ENCODE measurements at places on chromosomes 16 and 17.

- DNase-seq: no peak
These were observed 26.2 kb downstream of the TNFRSF13B start for GRCh38 chr17:16945663-16946218.

GRCh38 chr16:4382795-4383357 is 11.2 kb downstream of the VASN start:
- DNase-seq: no peak

DNA sequence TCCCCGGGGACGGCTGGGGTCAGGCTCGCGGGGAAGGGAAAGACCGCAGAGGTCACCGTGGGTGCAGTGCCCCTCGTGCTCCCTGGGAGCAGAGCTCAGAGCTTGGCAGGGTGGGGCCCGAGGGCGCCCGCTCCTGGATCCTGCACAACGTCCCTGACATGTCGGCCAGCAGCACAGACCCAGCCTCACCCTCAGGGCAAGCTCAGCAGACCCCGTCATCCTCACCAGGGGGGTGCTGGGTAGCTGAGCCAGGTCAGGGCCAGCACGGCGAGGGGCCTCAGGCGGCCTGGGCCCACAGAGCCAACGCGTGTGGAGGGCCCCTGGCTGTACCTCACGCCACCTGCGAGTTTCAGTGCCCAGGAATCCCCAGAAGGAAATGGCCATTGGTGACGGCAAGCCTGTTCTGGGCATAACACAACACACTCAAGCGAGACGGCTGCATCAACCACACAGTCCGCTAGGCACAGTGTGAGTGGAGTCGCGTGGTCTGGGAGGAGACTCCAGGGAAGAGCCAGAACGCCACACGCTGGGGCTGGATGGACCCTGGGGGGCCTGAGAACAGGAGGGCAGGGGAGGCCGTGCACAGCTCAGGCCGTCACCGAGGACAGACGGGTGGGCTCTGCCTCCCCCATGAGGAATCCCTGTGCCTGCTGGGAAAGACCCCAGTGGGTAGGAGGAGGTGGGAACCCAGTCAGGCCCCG is 60.3 kb downstream of the ZNF778 start:
- DNase-seq: no peak

GRCh38 chr16:842061-842476 is 41.5 kb upstream of the GNG13 start:
- DNase-seq: no peak

DNA sequence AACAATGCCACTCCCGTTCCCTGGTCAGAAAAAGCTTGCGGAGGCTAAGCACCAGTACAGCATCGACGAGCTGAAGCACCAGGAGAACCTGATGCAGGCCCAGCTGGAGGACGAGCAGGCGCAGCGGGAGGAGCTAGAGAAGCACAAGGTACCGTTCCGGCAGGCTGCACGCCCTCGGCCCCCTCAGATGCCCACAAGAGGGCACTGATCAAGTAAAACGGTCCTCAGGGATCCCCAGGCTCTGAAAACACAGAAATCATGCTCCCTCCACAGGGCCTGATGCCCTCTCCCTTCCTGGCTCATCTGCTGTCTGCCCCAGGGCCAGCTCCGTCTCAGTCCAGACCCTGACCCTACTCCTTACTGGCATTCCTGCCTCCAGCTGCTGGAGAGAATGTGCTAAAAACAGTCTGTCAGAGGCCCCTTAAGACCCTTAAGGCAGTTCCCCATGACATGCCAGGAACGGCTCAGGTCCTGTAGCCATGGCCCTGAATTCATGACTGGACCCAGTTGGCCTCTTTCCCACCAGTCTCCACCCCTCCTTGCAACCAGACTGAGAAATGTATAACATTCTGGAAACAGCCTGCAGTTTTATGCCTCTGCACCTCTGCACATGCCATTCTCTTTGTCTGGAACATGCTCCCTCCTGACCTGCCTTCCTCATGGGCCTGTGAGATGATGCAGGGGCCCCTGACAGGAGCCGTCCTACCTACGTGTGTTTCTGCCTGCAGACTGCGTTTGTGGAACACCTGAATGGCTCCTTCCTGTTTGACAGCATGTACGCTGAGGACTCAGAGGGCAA is 21.8 kb downstream of the DRC3 start:
- no peak for DNase-seq

GRCh38 chr17:6498356-6498755 is 54.1 kb downstream of the PIMREG start:
- no peak for DNase-seq

GRCh38 chr17:48671697-48672171 is 45.6 kb upstream of the HOXB9 start:
- no peak for DNase-seq

- no peak for DNase-seq
These were observed 385.4 kb upstream of the RBFOX1 start for GRCh38 chr16:6947291-6947690.

DNA sequence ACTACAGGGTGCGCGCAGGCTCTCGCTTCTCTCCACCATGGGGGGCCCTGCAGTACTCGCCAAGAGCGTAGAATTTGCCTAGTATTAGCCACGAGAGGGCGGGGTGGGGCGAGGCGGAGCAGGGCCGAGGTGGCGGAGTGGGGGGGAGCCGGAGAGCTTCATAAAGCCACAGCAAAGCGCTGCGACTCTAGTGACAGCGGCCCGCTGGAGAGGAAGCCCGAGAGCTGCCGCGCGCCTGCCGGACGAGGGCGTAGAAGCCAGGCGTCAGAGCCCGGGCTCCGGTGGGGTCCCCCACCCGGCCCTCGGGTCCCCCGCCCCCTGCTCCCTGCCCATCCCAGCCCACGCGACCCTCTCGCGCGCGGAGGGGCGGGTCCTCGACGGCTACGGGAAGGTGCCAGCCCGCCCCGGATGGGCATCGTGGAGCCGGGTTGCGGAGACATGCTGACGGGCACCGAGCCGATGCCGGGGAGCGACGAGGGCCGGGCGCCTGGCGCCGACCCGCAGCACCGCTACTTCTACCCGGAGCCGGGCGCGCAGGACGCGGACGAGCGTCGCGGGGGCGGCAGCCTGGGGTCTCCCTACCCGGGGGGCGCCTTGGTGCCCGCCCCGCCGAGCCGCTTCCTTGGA is at the start of gene TBX21:
Gene TBX21, plus strand, starts transcription at position 190 of the 627 bp plus-strand sequence. Its CDS starts 219 bp downstream, at position 409.
- peak; percentile 48 for DNase-seq

- no peak for DNase-seq
These were observed 223.5 kb downstream of the CYB561 start for GRCh38 chr17:63222655-63223054.

GRCh38 chr17:5665164-5665563 is 80.9 kb upstream of the NLRP1 start:
- DNase-seq: no peak

- no peak for DNase-seq
These were observed 8.3 kb upstream of the SPNS3 start for GRCh38 chr17:4425398-4425797.

GRCh38 chr16:85595812-85596502 is 17.2 kb upstream of the GSE1 start:
- no peak for DNase-seq

DNA sequence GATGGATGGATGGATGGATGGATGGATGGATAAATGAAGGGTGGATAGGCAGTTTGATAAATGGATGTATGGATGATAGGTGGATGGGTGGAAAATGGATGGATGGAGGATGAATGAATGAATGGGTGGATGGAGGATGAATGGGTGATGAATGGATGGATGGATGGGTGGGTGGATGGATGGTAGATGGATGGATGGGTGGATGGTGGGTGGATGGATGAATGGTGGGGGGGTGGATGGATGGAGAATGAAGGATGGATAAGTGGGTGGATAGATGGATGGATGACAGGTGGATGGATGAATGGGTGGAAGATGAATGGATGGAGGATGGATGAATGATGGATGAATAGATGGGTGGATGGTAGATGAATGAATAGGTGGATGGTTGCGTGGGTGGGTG is 70.1 kb upstream of the BCO1 start:
- no peak for DNase-seq

- DNase-seq: no peak
These were observed 100.0 kb downstream of the FTO start for GRCh38 chr16:53803998-53804397.

DNA sequence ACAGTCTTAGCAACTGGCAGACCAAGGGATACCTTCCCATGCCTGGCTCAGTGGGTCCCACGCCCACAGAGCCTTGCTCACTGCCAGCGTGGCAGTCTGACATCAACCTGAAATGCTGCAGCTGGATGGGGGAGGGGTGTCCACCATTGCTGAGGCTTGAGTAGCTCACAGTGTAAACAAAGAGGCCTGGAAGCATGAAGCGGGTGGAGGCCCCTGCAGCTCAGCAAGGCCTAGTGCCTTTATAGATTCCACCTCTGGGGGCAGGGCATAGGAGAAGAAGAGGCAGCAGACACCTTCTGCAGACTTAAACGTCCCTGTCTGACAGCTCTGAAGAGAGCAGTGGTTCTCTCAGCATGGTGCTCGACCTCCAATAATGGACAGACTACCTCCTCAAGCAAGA is 263.2 kb downstream of the KIF2B start:
- no peak for DNase-seq

DNA sequence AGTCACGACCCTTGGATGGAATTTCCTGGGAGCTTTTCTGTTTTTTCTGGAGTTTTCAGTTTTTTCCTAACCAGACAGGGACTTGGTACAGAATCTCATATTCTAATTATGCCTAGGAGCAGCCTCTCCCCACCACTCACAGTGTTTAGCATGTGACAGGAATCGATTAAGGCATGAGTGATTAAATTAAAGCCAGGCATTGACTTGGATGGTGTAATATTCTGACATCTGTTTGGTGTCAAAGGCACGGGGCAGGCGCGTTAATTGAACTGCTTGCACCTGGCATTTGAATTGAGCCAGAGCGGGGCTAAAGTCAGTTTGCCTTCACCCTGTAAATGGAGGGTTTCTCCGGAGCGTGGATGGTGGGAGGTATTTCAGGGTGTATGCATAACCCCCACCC is 11.9 kb downstream of the MAPT start:
- DNase-seq: no peak

DNA sequence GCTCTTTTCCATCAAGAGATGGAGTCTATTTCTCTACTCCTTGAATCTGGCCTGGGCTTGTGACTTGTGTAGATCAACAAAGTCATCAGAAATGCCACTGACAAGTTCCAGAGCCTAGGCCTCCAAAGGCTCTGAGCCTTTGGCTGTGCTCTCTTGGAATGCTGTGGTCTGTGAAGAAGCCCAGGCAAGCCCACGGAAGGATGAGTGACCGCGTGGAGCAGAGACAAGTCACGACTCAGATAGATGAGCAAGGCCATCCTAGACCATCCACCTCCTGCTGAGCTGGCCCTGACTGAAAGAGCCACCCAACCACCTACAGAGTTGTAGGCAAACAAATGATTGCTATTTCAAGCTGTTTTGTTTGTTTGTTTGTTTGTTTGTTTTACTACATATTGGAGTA is 11.6 kb upstream of the ICAM2 start:
- DNase-seq: no peak

DNA sequence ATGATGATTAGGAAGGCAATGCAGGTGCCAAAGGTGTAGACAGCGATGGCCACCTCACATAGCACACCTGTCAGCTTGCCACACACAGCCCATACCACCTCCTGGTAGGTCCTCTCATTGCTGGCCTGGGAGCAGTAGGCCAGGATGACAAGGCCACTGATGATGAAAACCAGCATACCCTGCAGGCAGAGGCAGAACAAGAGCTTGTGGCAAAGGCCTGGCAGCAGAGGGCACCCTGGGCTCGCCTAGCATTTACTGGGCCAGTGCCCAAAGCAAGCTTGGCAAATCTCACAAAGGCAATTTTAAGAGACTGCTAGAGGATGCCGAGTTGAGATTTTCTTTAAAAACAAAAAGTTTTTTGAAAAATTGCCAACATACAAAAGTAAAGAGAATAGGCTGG is 5.9 kb downstream of the SLC38A7 start:
- DNase-seq: no peak

GRCh38 chr16:50311891-50312501 is 45.6 kb downstream of the ADCY7 start:
- DNase-seq: no peak

DNA sequence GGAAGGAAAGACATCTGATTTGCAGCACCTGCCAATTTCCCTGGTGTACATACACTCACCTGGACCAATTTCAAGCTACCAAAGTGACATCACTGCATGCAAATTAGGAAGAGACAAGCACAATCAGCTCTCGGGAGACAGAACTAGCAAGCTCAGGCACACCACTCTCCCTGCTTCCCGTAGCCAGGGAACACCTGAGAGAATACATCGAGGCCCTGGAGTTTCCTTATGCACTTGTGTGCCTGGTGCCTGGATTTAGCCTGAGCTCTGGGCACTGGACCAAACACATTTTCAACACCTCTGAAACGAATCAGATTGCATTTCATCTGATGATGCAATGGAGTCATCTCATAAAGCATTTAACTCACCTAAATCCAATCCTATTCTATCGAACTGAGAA is 110.5 kb downstream of the HS3ST2 start:
- no peak for DNase-seq

DNA sequence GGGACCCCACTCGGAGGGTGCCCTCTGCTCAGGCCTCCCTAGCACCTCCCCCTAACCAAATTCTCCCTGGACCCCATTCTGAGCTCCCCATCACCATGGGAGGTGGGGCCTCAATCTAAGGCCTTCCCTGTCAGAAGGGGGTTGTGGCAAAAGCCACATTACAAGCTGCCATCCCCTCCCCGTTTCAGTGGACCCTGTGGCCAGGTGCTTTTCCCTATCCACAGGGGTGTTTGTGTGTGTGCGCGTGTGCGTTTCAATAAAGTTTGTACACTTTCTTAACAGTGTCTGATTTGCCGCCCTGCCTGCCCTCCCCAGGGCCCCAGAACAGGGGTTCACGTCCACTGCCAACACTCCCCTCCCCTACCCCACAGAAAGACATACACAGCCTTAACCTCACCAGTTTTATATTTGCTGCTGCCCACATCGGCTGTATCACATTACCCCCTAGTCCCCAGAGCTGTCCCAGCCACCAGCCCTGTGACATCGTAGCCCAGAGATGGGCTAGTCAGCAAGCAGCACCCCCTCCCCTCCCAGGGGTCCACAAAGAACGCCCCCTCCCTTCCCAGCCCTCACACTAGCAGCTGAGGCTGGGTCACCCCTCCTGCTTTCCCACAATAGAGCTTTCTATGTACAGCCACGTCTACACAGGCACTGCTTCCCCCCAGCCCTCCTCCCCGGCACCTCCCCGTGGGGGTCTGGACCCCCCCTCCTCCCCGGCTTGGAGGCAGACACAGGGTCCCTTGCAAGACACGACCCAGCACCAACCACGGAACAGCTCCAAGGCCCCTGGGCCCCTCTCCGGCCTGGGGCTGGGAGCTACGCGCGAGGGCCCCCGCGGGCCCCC is 7.9 kb downstream of the GRN start:
- DNase-seq: no peak
